ENCODE measurements at places on chromosomes 1 and 21.

- DNase-seq, result no peak
These were observed 364 bp downstream of the GOLPH3L start for GRCh38 chr1:150696590-150696989.

GRCh38 chr1:247218121-247218651, 37.7 kb upstream of the VN1R5 start:
- no peak for DNase-seq

GRCh38 chr1:57485643-57486042, 61.8 kb upstream of the DAB1 start:
- DNase-seq, result no peak

DNA sequence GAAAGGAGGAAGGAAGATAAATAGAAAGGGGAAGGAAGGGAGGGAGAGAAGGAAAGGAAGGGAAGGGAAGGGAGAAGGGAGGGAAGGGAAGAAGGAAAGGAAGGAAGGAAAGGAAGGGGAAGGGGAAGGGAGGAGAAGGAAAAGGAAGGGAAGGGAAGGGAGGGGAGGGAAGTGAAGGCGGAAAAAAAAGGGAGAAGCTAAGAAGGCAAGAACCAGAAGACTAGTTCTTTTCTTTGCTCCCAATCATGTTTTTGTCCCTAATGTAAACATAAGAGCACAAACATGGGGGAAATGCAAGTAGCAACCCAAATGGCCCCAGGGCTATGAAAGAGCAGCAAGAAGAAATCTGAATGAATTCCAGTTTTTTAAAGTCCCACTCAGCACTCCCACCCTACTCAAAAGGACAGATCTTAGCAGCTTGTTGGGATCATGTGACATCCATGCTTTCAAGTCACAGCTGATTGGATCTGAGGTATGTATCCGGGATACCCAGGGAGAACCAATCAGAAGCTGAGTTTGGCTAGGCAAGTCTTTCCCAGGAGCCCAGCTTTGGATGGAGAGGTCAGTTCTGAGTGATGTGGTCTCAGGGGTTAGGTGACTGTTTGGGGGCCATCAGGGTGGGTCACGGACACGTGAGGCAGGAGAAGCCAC, 24.2 kb upstream of the FHAD1 start:
- DNase-seq, result no peak

DNA sequence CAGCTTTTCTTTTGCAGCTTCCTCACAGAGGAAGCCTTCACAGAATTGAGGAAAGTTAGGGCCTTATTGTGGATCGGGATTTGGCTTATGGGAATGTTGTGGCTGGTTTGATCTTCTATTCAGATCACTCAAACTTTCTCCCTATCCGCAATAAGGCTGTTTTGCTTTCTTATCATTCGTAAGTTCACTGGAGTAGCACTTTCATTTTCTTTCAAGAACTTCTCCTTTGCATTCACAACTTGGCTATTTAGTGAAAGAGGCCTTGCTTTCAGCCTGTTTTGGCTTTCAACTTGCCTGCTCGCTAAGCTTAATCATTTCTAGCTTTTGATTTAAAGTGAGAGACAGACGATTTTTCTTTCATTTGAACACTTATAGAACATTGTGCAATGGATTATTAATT, 181.9 kb upstream of the B3GALT2 start:
- DNase-seq, result no peak

- no peak for DNase-seq
These were observed at the start of gene TDRD5 for GRCh38 chr1:179591592-179592580. Gene TDRD5, plus strand, starts transcription at chr1:179591832. Its CDS starts 784 bp downstream, at chr1:179592616.

GRCh38 chr1:184822267-184822666, 67.6 kb upstream of the EDEM3 start:
- no peak for DNase-seq

DNA sequence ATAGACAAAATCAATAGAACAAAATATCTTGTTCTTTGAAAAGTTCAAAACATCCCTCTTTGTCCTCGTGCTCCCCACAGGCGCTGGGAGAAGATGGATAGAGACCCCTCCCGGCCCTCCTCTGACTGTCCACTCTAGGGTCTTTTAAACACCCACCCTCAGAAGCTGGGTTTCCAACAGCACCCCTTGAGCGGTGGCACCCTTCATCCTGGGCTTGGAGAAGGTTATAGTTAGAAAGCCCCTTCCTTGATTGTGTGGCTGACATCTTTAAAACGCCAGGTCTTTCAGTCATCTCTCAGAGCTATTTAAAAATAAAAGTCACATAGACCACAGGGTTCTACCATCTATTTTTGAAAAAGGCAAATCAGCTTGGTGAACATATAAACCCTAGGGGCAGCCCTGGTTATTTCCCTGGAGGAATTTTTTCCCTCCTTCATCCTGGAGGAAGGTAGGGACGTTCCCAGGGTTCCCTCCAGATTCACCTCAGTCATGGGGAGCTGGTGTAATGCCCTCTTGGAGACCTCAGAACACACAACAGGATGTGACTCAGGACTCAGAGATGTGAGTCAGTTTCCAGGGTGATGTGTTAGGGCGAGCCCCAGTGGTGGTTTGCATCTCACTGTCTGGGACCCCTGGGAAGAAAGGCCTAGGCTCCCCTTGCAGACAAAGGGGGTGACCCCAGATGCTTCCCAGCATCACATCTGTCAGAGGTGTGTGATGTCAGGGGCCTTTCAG, 138.5 kb downstream of the CLIC6 start:
- no peak for DNase-seq

DNA sequence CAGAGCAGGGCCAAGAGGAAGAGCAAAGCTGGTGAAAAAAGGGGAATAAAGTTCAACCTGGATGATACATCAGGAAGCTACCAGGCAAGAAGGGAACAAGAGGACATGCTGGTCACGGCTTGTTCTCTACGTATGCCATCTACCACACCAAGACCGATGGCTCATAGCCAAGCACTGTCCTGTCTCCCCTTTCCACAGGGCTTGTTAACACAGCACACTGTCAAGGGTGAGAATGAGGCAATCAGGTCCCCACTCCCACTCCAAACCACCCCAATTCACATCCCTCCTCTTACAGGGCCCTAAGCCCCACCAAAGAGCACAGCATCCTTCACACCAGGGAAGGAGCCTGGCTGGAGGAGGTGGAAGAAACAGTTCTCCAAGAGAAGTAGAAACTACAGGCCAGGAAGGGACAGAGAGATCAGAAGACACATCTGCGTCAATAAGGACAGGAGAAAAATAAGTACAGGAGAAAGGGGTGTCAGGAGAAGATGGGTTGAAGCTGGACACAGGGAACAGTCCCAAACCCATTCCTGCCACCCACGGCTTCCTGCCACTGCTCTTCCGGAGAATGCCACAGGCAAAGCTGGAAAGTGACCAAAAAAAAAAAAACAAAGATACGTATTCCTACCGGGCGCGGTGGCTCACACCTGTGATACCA, 923 bp upstream of the SHC1 start:
- no peak for DNase-seq

- no peak for DNase-seq
These were observed 68.5 kb downstream of the OBSCN start for GRCh38 chr1:228276174-228276831.

DNA sequence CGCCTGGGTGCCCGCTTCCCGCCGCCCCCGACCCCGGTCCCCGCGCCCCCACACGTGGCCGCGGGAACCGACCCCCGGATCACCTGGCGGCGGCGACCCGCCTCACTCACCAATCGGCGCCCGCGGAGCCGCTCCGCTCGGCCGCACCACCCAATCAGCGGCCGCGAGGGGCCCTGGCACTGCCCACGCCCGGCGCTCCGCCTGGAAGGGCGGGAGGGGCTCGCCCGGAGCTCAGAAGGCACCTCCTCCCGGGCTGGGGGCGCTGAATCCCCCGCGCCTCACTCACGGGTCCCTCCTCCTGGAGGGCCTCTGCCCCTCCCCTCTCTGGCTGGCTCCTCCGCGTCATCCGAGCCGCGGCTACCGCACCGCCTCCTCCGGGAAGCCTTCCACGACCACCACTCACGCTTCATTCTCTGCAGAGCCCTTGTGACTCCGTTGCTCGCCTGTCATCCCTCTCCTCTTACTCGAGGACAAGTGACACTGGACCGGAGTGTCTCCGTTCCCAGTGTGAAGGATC, 374 bp downstream of the SH2D5 start:
- peak; percentile 77 for DNase-seq

GRCh38 chr1:154808909-154809262, 61.2 kb downstream of the KCNN3 start:
- DNase-seq, result no peak

DNA sequence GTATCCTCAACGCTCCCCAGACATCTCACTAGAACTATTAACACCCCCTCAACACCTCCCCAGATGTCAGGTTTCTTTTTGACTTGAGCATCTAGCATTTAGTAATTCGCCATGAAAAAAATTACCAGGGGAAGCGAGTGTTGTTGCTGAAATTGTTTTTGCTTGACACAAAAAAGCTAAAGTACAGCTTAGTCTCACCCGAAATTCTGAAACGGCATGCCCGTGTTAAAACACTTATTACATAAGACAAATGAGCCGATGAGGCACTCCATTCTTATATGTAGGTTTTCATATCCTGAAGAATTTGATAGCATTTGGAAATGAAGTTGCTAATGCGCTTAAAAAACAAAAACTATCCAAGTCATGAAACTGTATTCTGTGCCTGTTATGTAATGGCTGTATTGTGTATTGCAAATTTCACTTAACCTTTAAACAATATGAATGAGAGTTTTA, 1.3 kb upstream of the NRIP1 start:
- DNase-seq, result no peak

DNA sequence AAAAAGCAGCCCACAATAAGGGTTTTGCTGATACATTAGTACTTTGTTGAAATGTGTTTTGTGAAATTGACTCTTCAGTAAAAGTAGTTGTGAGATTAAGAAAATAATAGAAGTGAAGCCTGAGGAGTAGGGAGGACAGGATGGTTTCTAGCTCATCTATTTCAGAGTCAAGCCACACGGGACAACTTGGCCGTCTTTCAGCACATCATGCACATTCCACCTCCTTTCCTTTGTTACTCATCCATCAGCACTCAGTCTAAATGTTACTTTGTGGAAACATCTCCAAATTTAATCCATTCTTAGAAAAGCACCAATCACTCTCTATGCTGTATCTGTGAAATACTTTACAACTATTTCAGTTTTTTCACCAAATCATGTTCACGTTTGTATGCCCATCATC, 223.3 kb downstream of the FGGY start:
- DNase-seq, result no peak

GRCh38 chr1:109270623-109271317, 12.2 kb downstream of the PSRC1 start:
- no peak for DNase-seq

GRCh38 chr1:21931171-21932093, 5.7 kb downstream of the HSPG2 start:
- DNase-seq, result no peak

DNA sequence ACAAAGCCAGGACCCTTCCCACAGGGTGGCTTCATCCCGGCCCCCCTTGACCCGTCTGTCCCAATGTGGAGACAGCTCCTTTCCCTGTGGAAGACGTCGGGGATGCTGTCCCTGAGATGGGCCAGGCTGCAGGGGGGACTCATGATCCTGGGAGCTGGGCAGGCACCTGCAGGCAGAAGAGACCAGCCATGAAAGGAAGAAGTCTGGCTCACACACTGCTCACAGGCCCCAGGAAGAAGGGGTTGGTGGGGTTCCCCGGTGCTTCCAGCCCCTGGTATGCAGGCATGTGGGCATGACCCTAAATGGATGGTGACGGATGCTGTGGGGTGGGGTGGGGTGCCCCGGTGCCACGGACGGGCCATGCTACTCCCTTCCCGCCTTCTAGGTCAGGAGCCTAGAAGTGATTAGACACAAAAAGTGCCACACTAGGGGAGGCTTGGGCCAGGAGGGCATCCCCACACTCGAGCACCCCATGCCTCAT, 8.3 kb downstream of the ACTRT2 start:
- no peak for DNase-seq

GRCh38 chr1:39381839-39382238, 109.6 kb upstream of the BMP8A start:
- DNase-seq, result no peak

DNA sequence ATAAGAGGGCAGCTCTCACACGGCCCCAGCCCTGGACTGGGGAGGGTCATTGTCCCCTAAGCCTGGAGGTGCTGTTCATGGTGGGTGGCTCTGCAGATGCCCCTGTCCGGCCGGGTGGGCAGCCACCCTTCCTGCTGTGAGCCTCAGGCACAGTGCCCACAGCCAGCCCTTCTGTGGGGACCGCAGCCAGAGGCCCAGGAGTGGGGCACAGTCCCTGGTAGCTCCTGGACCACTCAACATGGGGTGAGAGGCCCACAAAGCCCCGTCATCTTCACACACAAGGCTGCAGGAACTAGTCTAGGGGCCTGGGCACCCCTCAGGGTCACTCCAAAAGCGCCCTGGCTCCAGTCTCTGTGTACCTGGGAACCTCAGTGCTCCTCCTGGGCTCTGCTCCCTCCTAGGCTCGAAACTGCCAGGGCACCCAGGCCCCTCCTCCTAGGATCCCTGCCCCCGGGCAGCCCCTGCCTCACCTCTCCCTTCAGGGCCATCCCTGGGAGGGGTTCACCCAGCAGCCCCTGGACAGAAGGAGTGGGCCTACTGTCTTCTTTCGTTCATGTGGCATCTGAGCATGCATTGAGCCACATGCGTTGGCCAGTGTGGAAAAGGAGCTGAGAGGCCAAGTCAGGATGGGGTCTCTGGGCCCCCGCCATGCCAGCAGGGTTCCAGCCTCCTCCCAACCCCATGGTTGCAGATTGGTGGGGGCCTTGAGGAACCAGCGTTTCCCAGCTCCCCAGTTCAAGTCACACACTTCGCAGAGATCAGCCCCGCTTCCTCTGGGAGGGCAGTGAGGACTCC, 43.0 kb downstream of the WNT9A start:
- no peak for DNase-seq

- no peak for DNase-seq
These were observed 91.5 kb upstream of the GCLM start for GRCh38 chr1:94000510-94001282.

GRCh38 chr1:150093805-150094204, 26.2 kb downstream of the VPS45 start:
- DNase-seq, result no peak

GRCh38 chr1:15465674-15466073, 9.1 kb downstream of the CELA2A start:
- no peak for DNase-seq

- DNase-seq, result no peak
These were observed at the start of gene NLRP3 for GRCh38 chr1:247415423-247416361. Gene NLRP3, plus strand, starts transcription at chr1:247416173. Its CDS starts 2,628 bp downstream, at chr1:247418801.

GRCh38 chr1:184608581-184608980, 146.1 kb downstream of the EDEM3 start:
- DNase-seq, result no peak

- DNase-seq, result no peak
These were observed 323.8 kb downstream of the AMY1C start for GRCh38 chr1:104073463-104073902.

GRCh38 chr1:160032165-160032820, 503 bp upstream of the PIGM start:
- DNase-seq, result no peak

All from mesothelial cell of epicardium (in vitro differentiated cells).